Stimulated activated CD8-positive, alpha-beta memory T cell treated with anti-CD3 and anti-CD28 coated beads, Interleukin-12 subunit alpha, Interleukin-12 subunit beta, amount 100 ng/mL, for 4 hours (primary cell): ENCODE measurements at places on chromosomes 12 and 14.

DNA sequence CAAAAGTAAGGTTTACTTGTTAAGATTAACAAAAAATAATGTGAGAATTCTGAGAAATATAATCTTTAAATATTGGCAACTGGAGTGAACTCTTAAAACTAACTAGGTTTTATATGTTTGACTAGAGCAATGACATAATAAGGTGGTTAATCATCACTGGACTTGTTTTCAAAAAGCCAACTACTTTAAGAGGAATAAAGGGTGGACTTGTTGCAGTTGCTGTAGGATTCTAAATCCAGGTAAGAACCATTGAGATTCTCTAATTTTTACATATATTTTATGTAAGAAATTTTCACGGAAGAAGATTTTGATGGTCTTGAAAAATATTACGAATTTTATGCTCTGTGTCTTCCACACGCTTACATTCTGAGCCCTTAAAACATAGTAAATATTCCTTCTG lies at the start of gene SLCO1B1:
Gene SLCO1B1, plus strand, starts transcription at position 197 of the 400 bp plus-strand sequence. CDS start 10,381 bp downstream, outside the sequence.
- DNase-seq, result no peak

GRCh38 chr14:26987744-26988363 lies 390.0 kb upstream of the NOVA1 start:
- no peak for DNase-seq

DNA sequence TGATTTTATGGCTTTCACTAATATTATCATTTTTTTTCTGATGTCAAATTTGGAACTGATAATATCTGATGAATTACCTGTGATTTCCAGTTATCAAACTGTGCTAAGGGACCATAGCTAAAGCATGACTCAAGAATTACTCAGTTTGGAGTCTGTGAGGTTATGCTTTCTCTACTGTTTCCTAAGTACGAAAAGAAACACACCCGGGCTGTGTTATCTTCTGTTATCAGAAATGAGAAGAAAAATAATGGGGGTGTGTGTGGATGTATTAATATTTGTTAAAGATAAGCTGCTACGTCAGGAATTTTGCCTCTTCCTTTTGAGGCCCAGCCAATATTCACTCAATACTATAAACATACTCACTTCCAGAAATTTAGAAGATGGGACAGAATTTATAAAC lies 1401.9 kb upstream of the FLRT2 start:
- DNase-seq, result no peak

- DNase-seq, result no peak
Observed at GRCh38 chr14:51962711-51963110, 26.6 kb upstream of the RTRAF start.

GRCh38 chr12:49750027-49750995 lies 9.0 kb downstream of the TMBIM6 start:
- DNase-seq, result no peak

GRCh38 chr12:89691659-89692058 lies 17.0 kb downstream of the ATP2B1 start:
- no peak for DNase-seq

- no peak for DNase-seq
Observed at GRCh38 chr12:62720661-62721330, 214.2 kb downstream of the PPM1H start.

DNA sequence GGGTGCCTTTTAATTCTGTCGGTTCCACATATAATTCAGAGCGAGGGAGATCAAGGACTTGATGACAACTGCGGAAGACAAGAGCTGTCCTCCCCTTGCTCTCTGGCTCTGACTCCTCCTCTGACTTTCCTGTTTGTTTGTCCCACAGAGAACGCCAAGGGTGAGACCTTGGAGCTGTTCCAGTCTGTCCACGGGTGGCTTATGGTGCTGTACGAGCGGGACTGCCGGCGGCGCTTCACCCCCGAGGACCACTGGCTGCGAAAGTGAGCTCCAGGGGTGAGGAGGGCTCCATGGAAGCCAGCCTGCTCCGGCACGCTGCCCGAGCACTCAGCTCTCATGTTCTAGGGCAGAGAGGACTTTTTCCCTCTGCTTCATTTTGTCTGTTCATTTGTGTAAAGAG lies 32.8 kb downstream of the UBE3B start:
- no peak for DNase-seq

GRCh38 chr12:91017043-91017442 lies 12.3 kb upstream of the EPYC start:
- no peak for DNase-seq

DNA sequence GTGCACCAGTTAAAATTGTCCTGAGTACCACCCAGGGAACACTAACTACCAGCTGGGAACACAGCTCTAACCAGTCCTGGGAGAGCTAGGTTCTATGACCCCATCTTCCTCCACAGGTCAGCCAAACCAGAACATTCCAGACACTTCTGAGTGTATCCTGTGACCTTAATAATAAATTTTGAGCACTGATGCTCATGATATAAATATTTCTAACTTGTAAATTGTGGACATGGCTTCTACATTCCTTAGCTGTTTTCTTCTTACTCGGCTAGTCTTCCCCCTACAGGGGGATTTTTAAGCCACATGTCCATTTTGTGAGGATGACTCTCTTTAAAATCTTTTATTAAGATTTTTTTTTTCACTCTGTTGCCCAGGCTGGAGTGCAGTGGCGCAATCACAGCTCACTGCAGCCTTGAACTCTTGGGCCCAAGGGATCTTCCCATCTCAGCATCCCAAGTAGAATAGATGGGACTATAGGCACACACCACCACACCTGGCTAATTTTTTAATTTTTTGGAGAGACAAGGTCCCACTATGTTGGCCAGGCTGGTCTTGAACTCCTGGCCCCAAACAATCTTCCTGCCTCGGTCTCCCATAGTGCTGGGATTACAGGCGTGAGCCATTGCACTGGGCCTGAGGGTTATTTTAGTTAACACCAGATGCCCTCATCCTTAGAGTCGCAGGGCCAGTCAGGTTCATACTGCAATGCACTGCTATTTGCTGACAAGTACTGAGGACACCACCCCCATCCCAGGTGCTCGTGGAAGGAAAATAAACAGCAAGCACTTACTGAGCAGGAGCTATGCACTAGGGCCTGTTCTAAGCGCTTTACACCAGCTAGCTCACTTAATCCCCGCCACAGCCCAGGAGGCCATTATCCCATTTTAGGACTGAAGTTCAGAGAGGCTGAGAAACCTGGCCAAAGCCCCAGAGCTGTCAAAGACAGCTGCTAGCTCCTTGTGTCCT lies 142.6 kb upstream of the NCOR2 start:
- no peak for DNase-seq

GRCh38 chr14:95256002-95256775 lies 63.5 kb downstream of the CLMN start:
- no peak for DNase-seq

GRCh38 chr12:67991158-67991557 lies 1.9 kb downstream of the IFNG-AS1 start:
- peak; percentile 23 for DNase-seq

DNA sequence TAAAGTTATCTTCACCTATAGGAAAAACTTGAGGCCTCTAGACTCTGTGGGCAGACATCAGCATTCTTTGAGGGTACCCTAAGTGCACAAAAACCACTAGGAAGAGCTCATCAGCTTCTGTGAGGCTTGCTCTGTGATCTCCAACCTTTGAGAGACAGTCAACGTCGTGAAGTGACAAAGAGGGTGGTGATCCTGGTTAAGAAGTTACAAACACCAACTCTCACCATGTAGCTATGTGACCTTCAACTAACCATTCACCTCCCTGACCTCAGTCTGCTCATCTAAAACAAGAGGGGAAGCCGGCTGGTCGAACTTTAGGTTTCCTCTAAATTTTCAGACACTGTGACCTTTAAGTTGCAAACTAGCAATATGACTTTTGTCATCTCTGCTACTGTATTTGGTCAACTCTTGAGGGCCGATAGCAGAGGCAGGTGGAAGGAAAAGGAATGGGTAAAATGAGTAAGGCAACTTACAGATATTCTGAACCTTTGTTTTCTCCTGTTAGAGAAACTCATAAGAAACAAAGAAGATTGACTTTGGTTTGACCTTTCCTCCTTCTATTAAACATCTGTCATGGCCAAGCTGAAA lies 103.2 kb upstream of the PARP11 start:
- DNase-seq, result no peak

DNA sequence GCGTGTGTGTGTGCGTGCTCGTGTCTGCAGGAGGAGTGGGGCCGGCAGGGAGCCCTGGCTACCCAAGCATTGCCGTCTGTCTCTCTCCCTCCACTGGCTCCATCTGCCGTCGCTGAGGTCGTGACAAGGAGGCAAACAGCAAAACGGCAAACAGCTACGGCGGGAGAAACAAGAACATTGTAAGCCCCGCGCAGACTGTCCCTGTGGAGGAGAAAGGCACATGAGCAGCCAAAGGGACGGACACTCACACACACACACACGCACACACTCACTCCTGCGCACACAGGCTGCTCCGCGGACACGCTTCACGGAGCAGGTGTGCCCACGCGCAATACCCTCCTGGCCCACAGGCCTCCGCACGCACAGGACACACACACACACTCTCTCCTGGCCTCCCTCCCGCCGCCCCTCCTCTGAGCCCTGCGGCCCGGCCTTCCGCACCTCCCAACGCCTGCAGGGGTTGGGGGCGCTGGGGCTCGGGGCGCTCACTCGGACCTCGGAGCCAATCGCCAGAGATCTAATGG lies 905 bp downstream of the CISTR start:
- DNase-seq, result no peak
